ENCODE measurements at places on chromosomes 6 and 20.
A peak's percentile ranks its signal among the peaks of the same experiment; 100 is the strongest.

- DNase-seq, result no peak
Measured at GRCh38 chr6:135449246-135449645, 48.3 kb downstream of the AHI1 start.

DNA sequence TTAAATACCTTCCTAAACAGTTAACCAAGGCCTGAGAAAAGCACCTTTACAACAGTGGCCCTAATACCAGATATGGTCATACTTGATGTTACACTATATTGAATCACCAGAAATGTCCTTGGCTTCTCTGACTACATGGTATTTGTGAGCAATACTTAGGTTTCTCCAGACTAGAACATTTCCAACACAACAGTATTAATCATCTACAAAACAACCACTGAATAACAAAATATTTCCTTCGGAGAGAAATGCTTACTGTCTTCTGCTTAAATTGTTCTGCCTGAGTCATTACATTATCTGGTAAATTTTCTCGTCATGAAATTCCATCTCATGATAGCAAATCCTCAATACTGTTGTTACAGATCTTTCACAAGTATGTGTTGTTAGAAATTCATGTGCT is 252.9 kb upstream of the RUNX2 start:
- peak; percentile 97 for DNase-seq

DNA sequence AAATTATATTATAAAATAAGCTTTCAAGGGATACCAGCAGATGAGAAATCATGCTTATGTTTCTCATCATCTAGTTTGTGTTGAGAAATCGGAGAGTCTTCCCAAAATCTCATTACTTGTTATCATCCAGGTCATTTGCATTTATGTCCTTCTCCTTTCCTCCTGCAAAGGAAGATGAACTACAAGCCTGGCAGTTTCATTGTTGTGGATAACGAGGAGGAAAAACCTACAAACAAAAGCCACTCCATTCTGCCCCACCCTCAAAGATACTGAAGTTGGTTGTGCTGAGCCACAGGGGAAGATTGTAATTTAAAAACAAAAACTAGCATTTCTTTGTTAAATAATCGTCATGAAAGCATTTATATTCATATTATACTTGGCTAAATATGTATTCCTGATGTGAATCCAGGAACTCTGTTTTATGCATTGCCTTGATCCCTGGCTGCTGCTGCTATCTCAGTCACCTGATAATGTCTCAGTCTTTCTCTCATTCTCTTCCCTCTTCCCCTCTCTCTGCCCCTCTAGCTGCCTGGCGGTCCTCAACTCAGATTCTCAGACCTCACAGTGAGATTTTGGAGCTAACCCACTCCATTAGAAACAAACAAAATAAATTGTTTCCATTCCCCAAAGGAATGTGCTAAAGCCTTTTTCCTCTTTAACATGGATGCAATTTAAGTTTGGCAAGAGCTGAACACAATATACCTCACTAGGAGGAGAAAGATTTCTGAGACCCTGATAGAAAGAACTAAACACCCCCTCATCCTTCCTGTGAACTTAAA is 185.3 kb downstream of the ADAT2 start:
- DNase-seq, result peak; percentile 32

DNA sequence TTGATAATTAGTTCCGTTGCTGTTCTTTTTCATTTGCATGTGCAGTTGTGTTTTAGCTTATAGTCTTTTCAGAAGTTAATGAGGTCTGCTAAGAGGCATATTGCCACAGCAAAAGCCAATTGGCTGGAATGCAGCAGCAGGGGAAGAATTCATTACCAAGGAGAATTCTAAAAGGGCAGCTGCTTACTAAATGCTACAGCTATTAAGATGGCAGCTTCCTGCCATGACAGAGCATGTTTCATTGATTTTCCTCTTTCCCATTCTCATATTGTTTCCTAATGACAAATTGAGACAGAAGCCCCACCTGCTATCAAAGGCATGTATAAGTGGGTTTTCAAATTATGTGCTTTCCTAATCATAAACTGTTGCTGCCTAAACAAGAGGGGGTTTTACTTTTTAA is 66.6 kb downstream of the CLVS2 start:
- DNase-seq, result no peak

DNA sequence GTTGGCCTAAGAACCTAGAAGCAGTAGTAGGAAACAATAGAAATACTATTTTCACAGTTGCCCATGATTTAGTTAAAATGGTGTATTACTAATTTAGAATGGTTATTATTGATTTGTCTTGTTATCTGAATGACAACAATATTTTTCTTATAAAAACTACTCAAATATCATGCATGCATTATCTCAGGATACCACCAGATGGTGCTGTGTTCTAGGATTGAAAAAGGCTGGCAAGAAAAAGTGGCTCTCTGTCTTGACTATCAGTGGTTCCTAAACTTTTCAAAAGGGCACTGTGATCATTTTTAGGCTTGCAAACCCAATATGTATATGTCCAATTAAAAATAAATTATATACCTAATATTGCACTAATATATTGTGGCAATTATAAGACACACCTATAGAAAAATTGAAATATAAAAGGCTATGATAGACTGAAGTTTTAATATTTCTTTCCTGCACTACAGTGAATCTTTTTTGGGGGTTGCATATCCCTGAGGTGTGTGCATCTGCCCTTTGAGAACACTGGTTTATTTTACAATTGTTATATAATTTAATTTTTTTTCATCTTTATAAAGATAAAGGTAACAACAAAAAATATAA is 131.7 kb upstream of the MLIP start:
- peak; percentile 43 for DNase-seq

DNA sequence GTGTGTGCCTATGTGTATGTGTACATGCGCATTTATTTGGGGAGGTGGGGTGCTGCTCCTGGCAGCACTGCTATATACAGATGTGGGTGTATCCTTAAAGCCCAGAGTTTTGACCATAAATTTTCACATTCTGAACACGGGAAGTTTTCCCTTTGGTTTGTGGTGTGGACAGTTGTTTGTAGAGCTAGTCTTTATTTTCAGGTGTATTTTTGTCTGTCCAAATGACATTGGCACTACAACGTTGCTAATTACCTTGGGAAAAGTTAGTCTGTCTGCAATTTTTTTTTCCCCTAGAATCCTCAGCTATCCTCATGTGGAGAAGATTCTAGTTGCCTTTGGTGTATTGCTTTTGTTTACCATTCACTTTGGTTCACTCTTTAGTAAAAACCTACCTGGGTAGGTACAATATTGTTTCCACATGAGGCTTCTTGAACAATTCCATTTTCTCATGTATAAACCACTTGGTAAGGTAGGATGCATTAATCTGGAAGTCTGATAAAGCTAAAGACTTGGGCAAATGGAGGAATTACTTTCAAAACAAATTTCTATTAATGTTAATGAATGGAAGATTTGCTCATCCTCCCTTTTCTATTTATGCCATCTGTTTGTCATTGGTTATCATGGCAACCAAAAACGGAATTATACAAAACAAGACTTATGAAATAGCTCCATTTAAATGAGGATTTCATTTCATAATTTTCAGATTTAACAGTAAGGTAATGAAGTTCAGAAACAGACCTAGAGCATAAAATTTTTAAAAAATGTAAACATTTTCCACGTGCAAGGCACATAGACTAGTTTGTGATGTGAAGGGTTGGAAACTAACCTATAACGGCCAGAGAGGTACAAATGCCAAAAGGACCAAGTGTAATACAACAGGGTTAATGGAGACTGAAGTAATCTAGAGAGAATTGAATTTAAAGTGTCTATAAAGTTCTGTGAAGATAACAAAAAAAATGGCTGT is 3.9 kb downstream of the CCN2 start:
- peak; percentile 66 for DNase-seq

DNA sequence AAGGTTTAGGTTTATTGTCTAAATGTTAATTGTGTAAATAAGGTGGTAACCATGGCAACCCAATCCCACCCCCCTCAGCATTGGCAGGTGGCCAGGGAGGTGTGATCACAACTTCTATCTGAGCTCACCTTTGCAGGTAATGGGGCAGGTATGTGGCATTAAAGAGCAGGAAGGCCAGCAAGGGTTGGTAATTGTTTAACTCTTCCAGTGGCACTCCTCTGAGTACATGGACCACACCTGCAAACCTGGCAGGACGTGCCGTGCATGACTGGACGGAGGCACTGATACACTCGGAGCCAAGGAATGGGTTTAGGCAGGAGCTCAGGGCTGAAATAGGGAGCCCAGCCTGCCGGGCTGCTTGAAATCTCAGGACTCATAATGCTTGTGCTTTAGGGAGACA is 107.0 kb upstream of the BMP2 start:
- DNase-seq, result no peak

DNA sequence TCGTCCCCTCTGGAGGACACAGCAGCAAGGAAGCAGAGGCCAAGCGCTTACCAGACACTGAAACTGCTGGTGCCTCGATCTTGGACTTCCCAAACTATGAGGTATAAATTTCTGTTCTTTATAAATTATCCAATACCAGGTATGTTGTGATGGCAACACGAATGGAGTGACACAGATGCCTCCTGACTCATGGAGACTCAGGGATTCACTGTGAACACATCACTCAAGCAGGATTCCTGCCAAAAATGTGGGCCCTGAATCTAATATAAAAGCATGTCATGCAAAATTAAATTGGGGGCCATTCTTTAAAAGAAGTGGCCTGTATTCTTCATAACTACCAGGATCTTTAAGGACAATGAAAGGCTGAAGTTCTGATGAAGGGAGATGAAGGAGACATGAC is 52.5 kb upstream of the SLC22A23 start:
- peak; percentile 68 for DNase-seq

GRCh38 chr6:116221911-116222310 is 32.0 kb downstream of the TSPYL4 start:
- DNase-seq, result peak; percentile 53

DNA sequence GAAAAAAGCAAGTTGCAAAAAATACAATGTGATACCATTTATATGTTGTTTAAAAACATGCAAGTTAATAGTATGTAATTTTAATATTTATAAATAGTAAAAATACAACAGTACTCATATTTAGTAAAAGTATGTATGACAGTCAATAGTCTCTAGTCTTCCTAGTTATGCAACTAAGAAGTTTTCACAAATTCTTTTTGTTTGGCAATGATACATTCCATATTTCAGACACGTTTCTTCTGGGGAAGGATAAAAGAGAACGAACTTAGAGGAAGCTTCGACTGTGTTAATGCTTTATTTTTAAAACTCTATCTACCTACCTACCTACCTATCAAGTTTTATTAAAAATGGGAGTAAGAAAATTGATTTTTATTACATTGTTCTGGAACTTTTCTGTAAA is 77.7 kb downstream of the UBE3D start:
- no peak for DNase-seq

DNA sequence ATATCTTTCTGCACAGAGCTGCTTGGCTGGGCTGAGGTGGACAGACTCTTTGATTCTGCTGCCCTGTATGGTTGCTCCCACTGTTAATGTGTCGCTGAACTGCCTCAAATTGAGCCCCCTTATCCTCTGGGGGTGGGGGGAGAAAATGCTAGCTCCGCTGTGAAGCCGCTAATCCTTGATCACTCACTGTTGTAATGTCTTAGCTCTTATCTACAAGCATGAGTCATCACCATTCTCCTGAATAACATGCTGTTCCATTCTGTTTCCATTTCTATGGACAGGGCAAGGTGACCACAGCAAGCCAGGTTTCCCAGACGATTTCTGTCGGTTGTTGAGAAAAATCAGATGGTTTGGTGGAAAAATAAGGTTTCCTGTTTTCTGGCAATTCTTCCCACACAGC is 218.4 kb upstream of the GGTLC1 start:
- no peak for DNase-seq

DNA sequence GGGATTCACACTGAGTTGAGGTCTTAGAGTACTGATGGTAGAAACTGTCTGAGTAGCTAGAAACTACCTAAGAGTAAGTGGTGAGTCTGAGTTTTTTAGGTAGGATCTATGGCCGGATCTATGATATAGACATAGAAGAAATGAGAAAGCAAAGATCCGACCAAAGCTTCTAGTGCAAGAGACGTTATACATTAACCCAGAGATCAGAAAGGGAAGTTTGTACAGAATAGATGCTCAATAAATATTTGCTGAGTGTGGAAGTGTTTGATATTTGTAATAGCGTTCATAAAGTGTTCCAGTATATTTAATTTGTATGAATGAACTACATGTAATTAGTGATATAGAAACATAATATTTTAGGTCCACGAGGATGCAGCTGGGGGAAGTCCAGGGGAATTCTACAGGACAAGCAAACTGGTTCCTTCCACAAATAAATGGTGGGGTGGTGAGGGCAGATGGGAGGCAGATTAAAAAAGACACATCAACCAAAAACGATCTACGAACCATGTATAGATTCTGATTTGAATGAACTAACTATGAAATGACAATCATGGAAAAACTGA is 31.9 kb upstream of the JARID2 start:
- no peak for DNase-seq

DNA sequence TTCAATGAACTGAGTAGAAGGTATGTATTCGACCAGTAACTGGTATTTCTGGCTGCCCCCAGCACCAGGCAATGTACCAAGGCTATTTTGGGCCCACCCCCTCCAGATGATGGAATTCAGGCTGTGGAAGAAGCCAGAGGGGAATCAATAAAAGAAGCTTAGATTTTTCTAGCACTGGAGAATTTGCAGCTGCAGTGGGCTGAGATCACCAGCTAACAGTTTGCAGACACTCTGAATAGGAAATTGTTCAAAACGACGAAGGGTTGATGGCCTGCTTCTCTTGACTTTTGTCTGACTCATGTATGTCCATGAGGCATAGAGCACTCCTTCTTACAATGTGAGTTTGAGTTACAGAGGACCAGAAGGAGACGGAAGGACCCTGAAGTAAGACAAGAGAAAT is 32.4 kb upstream of the FBXO9 start:
- DNase-seq, result peak; percentile 41

DNA sequence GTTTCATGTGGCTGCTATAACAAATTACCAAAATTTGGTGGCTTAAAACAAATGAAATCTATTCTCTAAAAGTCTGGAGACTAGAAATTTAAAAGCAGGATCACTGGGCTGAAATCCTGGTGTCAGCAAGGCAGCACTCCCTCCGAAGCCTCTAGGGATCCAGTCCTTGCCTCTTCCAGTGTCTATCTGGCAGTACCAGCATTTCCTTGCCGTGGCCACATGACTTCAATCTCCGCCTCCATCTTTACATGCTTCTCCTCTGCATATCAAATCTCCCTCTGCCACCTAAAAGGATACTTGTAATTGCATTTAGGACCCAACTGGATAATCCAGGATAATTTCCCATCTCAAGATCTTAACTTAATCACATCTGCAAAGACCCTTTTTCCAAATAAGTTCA is 30.2 kb downstream of the ARHGAP18 start:
- no peak for DNase-seq

DNA sequence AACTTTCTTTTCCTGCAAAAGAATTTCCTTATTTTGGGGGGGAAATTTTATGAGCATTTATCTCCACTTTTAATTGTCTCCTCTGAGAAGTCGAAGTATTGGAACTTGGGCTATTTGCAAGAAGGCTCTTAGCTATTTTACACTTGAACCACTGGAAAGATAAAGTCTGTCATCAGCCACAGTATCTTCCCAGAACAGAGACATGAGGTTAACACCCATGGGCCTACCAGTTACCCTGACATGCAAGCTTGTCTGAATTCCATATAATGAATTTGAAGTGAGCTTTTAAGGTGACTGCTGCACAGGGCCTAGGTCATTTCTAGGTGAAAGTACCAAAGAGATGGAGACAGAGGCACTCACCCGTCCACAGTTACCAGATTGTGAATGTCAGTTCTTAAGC is 193.1 kb downstream of the SIM1 start:
- DNase-seq, result no peak

All from fibroblast of upper back skin (primary cell).